Cortex of kidney (tissue), 1 donor: ENCODE measurements at places on chromosomes 3 and 15.

DNA sequence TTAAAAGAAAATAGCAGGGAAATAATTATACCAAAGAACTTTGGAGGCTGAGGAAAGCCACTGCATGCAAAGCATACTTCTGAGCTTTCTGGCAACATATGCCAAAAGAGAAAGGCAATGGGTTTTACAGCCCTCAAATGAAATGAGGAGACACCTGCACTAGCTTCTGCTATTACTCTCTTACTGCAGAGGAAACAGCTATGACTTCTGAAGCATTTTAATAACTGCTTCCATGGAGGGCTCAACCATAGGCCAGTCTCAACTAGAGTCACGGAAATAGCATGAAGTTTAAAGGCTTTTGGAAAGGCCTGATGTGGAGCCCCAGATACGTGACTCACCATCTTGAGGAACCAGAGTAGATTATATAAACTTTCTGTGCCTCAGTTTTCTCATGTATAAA, 114.8 kb downstream of the OXNAD1 start:
- DNase-seq, result no peak

DNA sequence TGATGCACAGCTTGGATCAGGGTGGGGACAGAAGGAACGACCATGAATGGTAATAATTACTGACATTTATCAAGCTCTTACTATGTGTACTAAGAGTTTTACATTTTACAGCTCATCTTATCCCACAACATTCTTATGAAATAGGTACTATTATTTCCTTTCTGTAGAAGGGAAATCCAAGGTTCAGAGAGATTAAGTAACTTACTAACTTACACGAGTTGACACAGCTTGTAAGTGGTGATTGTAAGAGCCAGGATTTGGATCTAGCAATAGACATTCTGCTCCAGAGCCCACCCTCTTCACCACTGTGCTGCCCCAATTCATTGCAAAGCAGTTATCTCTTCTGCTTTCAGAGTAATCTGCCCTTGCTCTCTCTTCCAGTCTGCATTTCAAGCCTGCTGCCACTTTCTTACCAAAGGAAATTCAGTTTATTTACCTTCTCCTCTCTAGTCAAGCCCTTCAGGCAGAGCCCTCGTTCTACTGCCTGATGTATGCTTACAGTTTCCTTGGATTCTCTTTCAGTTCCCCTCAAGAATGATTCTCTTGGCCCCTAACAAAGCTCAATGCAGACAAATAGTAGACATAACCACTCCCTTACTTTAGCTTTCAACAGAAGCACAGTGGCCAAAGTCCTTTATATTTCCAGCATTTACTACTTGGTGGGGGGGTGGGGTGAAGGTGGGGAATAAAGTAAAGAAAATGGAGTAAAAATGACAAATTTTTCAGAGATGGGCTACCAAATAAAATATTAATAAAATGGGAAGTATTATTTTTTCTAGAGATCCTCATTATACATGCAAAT, 65.8 kb downstream of the ATP8B4 start:
- no peak for DNase-seq

- DNase-seq, result no peak
These were observed 764.0 kb upstream of the DPPA4 start for GRCh38 chr3:110101361-110101760.

DNA sequence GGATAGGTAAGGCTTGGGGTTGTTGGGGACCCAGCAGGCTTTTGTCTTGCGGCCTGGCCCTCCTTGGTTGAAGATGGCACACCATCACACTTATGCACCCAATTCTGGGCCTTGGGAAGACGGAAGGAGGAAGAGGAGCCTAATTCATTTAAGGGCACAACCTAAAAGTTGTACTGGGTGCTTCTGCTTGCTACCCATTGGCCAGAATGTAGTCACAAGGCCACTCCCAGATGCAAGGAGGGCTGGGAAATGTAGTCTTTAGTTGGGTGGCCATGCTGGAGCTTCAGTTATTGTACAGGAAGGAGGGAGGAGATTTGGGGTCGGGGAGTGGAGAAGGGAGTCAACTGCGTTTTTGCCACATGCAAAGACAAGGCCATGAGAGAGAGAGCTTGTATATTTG, 109.2 kb downstream of the TMEM266 start:
- no peak for DNase-seq

DNA sequence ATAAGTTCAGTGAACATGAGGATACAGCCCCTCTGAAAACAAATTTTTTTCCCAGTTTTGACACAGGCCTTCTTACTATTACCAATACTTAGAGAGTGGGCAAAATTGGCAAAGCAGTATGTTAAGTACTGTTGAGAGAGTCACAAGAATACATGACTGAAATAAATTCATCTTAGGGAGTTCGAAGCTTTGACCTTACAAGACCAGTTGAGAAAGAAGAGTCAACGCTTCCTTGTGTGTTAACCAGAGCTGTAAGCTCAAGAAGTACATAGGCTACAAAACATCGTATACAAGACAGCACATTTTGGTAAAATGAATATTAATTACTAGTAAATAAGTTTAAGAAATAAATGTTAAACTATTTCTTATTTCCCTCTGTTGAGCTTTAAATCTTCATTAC, 164.4 kb upstream of the RORA start:
- no peak for DNase-seq

DNA sequence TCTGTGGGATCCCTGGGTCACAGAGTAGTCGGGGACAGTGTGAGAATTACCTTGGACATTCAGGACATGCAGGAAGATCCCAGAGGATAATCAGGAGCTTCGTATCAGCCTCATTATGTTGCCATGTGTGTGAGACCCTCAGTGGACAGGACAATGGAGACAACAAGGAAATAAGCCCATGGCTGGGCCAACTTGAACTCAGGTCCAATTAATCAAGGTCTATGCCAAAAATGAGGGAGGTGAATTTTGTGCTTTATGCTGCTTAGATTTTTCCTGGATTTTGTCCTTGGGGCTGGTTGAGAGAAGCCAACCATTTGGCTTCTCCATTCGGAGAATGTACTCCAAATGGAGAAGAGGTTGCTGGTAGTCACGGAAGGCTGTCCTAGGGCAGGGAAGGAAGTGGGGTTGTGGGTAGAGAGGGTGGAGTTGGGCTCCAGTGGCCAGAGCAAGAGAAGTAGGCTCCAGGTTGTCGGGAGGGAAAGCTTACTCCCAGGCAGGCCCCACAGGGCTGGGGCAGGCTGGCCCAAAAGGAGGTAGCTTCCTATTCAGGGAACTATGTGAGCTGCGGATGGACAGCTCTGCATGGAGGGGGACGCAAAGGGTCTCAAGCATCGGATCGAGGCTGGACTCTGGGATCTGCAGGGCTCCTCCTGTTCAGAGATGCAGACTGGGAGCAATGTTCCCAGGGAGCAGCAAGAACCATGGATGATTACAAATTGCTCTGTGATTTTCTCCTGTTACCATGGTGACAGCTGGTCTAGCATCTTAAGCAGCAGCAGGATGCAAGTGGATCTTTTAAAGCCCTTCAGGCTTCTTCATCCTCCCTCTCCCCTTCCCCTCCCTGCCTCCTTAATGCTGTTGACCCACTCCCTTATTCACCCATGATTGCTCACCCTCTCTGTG, 91.1 kb downstream of the WNT7A start:
- no peak for DNase-seq

- DNase-seq, result no peak
These were observed 171.5 kb upstream of the LINGO1 start for GRCh38 chr15:77804210-77804609.

- no peak for DNase-seq
These were observed 370.1 kb downstream of the CNTN6 start for GRCh38 chr3:1462856-1463450.
